ENCODE measurements at places on chromosomes 3 and 15.

DNA sequence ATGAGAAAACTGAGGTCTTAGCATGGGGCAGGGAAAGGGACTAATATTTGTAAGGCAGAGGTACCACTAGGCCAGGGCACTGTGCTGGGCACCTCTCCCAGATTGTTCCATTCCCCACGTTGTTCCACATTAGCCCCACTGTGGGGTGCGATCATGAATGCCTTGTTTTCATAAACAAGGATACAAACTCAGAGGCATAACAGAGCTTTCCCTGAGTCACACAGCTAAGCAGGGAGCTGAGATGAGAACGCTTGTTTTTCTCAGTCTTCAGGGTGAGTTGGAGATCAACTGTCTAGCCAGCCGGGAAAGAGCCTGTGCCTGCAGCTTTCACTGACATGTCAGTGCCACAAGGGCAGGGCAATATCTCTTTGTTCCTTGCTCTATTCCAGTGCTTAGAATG is 47.9 kb upstream of the ITGA11 start:
- no peak for DNase-seq

DNA sequence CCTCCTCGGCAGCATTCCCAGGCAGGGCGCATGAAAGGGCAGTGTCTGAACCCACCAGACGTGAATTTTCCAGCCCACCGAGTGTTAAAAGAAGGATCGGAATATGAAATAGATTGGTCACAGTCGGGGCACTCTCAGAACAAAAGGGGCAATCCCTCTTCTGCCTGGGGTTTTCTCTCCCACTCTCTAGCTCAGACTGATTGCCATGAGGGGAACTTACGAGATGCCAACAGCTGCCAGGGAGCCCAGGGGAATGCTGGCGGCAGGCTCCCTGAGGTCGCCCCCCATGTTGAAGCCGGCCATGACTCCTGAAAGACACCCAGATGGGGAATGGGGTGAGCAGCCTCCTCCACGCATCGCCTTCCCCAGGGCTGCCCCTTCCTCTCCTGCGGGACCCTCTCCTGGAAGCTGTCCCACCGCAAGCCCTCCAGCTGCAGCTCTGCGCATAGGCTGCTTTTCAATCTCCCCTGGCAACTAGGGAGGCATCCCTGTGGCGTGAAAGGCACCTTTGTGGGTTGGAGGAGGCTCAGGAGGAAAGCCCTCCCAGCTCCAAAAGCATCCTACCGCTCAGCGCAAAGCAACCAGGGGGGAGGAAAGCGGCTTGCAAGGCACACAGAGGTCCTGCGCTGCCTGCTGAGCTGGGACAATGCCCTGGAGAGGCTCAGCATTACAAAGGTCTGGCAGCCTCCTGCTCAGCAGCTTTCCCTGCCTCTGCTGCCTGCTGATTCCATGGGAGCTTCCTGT is 64.8 kb upstream of the HEG1 start:
- DNase-seq, result no peak

DNA sequence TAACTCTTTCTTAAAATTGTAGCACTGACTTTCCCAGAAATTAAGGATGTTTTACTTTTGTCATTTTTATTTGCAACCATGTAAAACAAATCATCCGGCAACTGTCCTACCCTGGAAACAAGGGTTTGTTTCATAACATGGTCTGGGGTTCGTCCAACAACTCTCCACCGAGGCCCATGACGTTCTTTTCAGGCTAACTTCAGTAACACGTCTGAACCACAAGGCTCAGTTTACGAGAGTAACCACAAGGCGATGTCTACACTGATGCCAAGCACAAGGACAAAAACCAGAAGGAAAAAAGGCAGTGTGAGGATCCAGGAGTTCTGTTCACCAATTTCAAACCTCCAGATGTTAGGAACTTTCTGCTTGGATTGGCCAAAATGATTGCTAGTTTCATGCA is 546.1 kb downstream of the NTRK3 start:
- no peak for DNase-seq

DNA sequence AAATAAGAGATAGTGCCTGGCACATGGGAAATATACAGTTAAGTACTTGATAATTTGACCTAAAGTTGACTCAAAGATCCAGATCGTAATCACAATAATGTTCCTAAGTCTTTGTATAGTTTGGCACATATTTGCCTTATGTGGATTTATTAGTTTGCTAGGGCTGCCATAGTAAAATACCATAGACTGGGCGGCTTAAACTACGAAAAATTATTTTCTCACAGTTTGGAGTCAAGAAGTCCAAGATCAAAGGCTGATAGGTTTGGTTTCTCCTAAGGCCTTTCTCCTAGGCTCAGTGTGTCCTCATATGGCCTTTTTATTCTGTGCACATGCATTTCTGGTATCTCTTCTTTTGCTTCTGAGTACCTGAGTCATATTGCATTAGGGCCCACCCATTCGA is 453.7 kb downstream of the NAALADL2 start:
- no peak for DNase-seq

DNA sequence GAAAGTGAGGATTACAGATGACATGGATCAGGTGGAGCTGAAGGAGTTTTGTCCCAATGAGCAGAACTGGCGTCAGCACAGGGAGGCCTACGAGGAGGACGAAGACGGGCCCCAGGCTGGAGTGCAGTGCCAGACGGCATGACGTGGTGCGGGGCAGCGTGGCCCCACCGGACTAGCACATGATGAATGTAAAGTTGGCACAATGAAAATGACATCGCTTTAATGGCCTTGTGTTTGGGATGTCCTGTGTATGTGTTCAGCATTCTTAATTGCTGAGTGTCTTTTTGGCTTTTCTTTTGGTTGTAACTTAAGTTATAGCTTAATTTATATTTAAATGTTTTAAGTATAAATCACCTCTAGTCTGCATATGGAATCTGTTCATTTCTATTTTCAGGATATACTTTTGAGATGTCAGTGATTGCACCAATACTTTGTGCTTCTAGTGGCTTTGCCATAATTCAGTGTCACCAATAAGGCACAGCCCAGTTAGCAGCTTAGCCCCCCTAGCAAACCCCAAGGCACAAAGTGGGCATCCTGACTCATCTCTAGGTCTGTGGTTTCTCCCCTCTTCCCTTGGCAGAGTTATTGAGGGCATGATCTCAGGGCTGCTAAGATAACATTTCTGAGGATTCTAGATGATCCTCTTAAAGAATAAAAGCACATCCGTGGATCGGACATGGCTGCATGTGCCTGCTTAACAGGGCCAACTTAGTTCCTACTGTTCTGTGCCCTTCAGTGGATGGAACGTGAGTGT is 16.1 kb downstream of the DNAJA4 start:
- no peak for DNase-seq
